Activated T-cell treated with anti-CD3 and anti-CD28 coated beads, Interleukin-2, amount 50 U/mL, for 1 hour (primary cell): ENCODE measurements at places on chromosomes 3 and 15.

DNA sequence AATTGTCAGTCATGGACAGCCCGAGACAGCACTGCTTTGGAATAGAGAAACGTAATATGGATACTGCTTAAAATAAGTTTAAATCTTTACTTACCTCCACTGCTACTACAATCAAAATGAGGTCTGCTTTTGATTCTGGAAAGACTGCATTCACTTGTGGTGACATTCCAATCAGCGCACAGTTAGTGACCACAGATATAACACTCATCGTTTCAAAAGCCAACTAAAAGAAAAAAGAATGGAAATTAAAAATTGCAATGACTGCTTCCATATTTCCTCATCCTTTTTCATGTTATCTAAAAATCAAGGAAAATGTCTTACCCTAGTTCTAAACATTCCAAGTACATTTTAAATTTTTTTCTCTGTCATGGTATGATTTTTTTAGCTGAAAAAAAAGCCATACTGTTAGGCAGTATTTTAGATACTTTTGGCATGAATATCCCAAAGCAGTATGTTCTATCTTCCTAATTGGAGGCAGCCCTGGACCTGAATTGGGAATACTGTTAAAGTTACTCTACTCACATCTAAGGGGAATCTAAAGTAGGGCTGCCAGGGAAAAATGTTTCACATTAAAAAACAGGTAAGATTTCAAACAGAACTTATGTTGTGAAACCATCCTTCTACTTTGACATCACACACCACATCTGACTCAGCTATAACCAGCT, 72.1 kb downstream of the ANO10 start:
- DNase-seq = no peak

GRCh38 chr3:190519886-190520285, 6.0 kb downstream of the IL1RAP start:
- DNase-seq = no peak

DNA sequence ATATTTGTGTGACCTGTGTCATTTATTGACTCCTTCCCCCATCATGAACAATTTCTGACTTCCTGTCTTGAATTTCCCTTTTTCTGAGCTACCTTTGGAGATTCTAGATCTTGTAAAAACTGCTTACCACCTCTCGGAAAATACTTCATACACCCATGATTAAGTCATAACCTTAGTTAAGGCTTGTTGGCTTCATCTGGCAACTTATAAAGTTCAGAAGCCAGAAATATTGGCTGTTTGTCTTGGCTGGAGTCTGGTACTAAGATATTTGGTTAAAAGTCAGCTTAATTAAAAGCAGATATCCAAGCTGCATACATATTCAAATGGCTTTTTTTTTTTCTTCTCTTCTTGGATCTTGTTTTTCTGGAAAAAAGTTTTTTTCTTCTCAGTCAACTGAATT, 37.3 kb upstream of the B3GALNT1 start:
- DNase-seq = no peak

- no peak for DNase-seq
Measured at GRCh38 chr3:58829321-58830000, 162.9 kb upstream of the FAM3D start.

- no peak for DNase-seq
Measured at GRCh38 chr3:67647390-67647878, 7.0 kb downstream of the SUCLG2 start.
